ENCODE measurements at places on chromosomes 3 and 15.

- no peak for DNase-seq
These were observed 12.8 kb downstream of the PXK start for GRCh38 chr3:58345457-58345856.

GRCh38 chr3:68288085-68288484 lies 633.7 kb upstream of the SUCLG2 start:
- no peak for DNase-seq

DNA sequence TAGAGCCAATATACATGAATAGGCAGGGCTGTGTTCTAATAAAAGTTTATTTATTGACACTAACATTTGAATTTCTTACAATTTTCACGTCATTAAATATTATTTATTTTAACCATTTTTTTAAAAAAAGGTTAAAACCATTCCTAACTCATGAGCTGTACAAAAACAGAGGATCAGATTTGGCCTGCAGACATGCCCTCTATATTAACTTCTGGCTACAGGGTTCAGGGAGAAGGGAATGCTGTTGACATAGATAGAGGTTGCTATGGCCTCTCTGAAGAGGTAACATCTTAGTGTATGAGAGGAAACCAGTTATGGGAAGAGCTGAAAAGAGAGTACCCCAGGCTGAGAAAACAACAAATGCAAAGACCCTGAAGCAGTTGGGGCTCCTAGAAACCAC lies 19.1 kb upstream of the RAP2B start:
- no peak for DNase-seq

DNA sequence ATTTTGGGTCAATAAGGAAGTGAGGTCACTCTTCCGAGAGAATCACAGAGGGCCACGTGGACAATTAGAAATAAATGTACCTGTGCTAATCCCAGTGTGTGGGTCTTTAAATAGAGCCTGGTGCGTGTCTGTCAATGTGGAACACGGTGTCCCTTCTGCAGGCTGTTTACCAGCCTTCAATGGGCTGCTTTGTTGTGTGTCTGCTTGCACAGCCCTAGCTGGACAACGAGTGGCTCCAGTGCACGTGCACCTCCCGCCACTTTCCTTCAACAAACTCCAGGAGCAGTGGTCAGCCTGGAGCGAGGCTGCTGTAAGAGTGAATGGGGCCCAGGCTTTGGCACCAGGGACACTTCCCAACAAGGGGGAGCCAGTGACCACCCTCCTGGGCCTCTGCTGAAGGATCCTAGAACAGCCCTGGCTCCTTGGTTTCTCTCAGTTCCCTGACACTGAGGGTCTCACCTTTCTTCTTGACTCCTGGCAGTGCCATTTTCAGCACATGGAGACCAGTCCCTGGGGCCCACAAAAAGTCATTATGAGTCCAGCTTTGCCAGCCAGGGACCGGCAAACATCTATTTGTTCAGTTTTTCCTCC lies 76.1 kb downstream of the ISG20 start:
- no peak for DNase-seq

- DNase-seq, result no peak
These were observed 53.4 kb downstream of the LSM3 start for GRCh38 chr3:14231998-14232501.

DNA sequence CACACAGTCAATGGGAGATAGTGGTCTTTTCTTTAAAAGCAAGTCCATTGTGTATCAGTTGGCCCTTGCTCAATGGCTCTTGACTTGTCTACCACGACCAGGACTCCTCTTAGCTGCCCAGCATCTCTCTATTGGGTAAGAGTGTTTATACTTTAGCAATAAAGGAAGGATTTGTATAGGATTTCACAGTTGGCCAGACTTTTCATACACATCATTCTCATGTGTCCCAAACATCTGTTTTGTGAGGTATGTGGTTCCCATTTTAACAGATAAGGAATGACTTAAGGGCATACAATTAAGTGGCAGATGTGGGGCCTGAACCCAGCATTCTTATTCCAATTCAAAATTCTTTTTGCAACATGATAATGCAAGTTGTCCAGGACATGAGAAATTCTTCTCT lies 191.5 kb downstream of the CHST2 start:
- no peak for DNase-seq

- DNase-seq, result no peak
These were observed 45.2 kb upstream of the BDH1 start for GRCh38 chr3:197600796-197601565.

- DNase-seq, result no peak
These were observed 10.4 kb downstream of the SOX2 start for GRCh38 chr3:181722156-181722555.

- no peak for DNase-seq
These were observed 34.4 kb upstream of the TBC1D21 start for GRCh38 chr15:73838831-73839426.

GRCh38 chr15:58309963-58310928 lies 121.5 kb upstream of the LIPC start:
- no peak for DNase-seq

DNA sequence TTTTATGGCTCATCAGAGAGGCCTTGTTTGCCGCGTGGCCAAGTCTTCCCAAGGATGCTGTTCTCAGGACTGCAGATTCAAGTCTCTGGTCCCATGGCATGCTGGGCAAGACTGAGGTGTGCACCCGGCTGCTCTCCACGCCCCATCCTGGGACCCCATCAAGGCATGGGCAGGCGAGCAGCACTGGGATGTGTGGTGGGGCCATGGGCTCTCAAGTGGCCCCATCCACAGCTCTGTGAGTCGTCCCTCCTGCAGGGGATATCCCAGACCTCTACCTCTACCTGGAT lies 13.1 kb upstream of the GP9 start:
- DNase-seq, result no peak

GRCh38 chr15:88383354-88383753 lies 83.8 kb downstream of the MRPL46 start:
- DNase-seq, result no peak

GRCh38 chr3:27591312-27592210 lies 107.4 kb upstream of the SLC4A7 start:
- DNase-seq, result no peak

DNA sequence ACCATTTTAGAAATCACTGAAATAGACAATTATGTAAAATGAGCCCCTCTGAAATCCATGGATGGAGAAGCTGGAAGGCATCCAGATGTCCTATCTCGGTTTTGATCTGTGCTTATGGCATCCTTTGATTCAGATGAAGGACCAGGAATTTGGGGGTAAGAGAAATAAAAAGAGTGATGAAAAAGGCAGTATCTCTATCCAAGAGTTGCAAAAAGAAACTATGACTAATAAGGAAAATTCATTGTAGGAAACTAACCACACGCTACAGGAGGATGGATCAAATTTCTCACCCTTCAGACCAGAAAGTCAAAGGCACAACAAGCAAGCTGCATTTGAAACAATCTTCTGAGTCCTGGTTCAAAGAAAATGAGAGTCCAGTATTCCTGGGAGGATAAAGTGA lies 34.8 kb downstream of the SRGAP3 start:
- DNase-seq, result peak; percentile 52

- peak; percentile 65 for DNase-seq
These were observed 11.2 kb downstream of the APBA2 start for GRCh38 chr15:28896951-28897350.

- no peak for DNase-seq
These were observed 72.7 kb downstream of the FBLN2 start for GRCh38 chr3:13621381-13622221.

GRCh38 chr3:59364496-59364895 lies 314.7 kb upstream of the CFAP20DC start:
- no peak for DNase-seq

DNA sequence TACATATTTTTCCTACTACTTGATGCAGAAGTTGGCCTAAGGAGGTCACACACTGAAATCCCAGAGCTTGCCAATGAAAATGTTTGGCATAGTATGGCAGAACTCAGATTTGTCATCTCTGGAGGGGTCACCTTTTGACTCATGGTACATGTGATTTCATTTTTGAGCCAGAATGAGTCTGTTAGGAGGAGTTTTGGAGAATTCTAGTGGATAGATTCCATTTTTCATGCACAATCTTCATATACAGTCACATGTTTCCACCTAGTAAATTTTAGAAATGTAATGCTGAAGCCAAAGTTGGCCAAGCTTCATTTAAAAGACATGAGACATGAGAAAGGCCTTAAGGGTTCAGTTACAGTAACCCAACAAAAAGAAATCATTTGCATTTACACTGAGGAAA lies 97.8 kb upstream of the IGSF10 start:
- DNase-seq, result no peak

DNA sequence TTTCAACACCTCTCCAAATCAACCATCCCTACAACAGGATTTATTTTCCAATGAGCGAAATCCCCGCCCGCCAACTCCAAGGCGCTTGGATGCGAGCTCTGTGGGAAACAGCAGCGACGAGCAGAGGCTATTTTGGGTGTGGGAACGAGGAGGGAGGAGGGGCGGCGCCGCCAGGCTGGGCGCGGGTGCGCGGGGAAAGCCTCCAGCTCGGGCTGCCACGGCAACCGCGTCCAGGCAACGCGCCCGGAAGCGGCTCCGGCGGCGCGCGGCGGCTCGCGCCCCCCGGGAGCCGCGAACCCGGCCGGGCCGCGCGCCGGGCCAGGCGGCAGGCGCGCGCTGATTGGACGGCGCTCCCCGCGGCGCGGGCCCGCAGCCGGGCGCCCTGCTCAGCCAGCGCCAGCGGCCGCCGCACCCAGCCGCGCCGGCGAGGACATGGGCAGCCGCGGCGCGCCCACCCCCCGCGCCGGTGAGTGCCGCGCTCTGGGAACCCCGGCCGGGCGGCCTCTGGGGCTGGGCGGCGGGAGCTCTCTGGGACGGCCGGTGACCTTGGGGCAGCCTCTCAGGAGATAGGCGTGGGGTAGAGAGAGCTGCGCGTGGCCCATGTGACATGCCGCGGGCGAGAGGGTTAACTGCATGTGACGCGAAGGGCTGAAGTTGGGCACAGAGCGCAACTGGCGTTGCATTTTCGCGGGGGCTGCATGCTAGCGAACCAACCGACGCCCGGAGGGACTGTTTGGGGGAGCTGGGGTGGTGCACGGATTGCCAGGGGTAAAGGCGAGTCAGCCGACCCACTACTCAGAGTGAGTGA lies at the start of gene FAM81A:
Gene FAM81A, plus strand, starts transcription at position 370 of the 808 bp plus-strand sequence. CDS start 20,441 bp downstream, outside the sequence.
- peak; percentile 86 for DNase-seq

DNA sequence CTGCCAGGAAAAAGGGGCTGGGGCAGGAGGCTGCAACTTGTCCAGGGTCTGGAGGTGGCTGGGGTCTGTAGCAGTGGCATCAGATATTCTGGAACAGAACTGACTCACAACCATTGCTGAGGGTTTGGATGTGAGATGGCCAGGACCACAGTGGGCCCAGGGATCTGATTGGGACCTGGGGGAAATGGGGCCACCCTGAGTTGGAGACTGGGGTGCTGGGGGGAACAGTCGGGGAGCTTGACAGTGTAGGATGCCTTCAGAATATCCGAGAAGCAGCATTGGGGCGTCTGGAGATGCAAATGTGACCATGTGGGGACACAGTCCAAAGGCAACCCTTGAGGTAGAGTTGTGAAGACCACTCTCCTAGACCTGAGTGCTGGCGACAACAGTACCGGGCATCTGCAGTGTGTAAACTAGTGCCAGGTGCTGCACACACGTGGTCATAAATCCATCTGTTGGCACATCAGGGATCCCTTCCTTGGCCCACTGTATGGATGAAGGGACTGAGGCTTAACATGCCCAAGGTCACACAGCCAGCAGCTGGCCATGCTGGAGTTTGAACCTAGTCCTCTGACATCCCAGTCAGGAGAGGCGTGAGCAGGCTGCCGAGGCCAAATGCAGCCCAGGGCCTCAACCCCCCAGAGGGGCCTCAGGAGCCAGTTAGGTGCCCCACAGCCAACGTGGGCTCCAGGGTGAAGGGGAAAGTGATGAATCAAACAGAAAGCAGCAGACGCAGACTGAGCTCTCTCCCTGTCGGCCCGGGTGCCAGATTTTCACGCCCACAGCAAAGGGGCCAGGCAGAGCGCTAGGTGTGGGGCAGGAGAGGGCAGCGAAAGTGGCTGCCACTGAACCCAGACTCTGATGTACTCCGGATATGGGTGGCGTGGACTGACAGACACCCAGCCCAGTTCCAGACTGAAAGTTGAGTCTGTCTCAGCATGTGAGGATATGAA lies 18.8 kb downstream of the HEMK1 start:
- DNase-seq, result no peak

GRCh38 chr15:94526071-94526689 lies 294.8 kb downstream of the MCTP2 start:
- DNase-seq, result peak; percentile 9

DNA sequence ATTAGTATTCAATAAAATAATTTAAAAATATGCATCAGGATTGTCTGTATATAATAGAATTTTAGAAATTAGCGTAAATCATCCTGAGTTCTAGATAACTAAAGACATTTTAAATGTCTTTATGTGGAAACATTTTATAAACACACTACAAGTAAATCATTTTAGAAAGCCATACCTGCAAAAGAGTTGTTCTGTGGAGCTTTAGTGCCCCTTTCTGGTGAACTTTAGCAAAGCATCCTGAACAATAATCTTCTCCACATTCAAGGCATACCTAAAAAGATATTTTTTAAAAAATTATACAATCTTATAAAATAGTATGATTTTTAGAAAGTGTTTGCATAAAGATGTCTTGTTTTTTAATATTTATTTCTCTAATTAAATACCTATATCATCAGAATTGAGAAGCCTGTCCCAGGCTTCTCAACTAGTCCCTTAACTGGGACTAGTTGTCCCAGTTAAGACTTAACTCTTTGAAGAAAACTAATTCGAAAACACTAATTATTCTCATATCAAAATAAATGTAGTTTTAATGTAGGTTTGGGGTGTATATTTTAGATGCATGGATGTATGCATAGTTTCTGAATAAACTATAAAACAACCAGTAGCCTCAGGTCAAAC lies 29.7 kb downstream of the ZBBX start:
- peak; percentile 3 for DNase-seq

DNA sequence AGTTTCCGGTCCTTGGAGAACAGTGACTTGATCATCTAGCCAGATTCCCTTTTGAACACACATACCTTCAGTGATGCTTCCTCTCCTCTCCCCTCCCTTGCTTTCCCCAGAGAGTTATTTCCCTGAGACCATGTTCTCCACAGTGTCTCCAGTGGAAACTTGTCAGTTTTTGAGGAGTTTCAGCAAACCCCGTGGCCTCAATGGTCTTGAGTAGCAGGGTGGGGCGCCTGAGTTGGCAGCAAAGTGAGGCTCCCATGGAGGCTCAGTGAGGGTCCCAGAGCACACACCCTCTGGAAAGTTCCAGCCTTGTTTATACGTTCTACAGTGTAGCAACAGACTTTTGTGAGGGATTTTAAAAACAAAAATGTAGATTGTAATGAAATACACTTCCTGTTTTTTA lies 135.1 kb downstream of the LRRC28 start:
- DNase-seq, result no peak

- DNase-seq, result no peak
These were observed 31.3 kb downstream of the IL1RAP start for GRCh38 chr3:190545191-190545590.

GRCh38 chr3:9715764-9716437 lies 12.3 kb downstream of the CPNE9 start:
- DNase-seq, result peak; percentile 80

- no peak for DNase-seq
These were observed at the start of gene ZNF385D for GRCh38 chr3:21750831-21751391. ZNF385D (minus strand) TSS chr3:21751210; CDS start chr3:21750916, 294 bp downstream.
